Substantia nigra (tissue), 51 donors: ENCODE measurements at places on chromosomes 6 and 20.

- DNase-seq = no peak
Measured at GRCh38 chr6:169452117-169452868, 198.6 kb upstream of the THBS2 start.

DNA sequence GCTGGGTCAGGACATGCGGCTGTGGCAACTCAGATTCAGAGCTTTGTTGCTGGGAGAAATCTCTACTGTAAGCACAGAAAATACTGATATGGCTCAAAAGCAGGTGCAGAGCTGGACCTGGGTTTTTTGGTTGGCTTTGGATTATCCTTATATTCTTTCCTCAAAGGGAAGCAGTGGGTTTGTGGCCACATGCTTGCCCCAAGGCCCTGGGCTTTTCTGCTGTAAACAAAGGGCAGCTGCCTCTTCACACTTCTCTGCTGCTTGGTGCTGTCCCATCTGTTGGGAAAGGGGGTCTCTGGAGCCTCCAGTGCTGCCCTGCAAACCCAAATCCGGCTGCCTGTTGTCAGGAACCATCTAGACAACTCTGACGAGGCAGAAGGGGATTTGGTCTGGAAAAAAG, 52.4 kb downstream of the ANKRD6 start:
- no peak for DNase-seq

GRCh38 chr20:61882716-61883615, 182.7 kb downstream of the TAF4 start:
- no peak for DNase-seq

DNA sequence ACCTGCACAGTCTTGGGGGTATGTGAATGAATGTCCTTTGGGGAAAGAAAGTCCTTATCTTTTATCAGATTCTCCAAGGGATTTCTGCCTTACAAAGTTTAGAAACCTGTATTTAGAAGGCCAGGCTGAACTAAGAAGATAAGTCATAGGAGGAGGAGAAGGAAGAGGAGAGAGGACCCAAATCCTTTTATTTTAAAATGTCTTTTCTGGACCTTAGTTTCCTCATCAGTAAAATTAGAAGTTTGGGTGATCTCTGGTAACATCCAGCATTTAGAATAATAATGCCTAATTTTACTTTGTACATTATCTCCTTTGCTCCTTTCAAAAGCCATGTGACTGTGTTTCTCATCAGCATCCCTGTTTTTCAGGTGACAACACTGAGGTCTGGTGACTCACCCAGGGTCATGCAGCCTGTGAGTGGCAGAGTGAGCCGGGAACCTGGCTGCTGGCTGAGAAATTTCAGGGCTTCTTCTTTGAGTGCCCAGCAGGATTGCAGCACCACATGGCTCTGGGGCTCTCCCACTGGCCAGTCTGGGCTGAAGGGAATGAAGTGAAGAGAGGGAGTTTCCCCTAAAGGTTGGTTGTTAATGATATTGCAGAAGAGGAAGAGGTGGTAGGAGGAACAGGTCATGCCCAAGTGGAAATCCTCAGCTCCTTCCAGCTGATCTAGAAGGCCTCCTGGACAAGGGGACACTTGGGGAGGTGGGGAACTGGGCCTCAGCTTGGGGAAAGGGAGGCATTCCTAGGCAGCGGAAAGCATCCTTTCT, 34.0 kb downstream of the VEGFA start:
- no peak for DNase-seq

GRCh38 chr6:126540161-126540560, 200.2 kb downstream of the CENPW start:
- no peak for DNase-seq

- DNase-seq = no peak
Measured at GRCh38 chr6:116307001-116307400, 27.3 kb upstream of the TSPYL1 start.

DNA sequence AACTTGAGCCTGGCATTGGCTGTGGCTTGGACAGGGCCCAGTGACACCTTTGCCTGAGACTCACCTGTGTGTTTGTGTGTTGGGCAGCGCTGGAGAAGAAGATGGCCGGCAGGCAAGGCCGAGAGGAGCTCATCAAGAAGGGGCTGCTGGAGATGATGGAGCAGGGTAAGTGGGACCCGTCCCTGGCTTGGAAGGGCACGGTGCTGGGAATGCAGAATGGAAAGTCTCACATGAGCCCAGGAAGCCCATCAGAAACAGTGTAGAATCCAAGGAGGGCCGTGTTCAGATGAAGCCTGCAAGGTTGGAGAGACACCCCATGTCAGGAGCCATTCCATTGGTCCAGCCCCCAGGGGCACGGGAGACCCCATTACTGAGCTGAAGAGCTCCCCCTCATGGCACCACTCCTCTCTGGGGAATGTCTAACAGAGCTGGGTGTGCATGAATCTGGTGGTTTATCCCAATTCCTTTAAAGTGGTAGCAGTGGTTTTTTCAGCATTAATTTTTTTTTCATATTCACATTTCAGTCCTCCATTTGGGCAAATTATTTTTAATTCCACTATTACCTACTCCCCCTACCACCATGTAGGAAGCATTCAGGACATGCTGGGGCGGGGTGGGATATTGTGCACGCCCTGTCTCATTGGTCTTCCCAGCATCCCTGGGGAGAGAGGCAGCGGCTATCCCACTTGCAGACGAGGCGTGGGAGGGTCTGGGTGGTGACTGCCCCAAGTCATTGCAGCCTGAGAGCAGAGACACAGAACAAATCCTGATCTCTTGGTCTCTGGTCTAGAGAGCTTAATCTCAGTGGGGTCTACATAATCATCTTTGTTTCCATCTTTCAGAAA, 143.6 kb downstream of the PHACTR3 start:
- DNase-seq = no peak

DNA sequence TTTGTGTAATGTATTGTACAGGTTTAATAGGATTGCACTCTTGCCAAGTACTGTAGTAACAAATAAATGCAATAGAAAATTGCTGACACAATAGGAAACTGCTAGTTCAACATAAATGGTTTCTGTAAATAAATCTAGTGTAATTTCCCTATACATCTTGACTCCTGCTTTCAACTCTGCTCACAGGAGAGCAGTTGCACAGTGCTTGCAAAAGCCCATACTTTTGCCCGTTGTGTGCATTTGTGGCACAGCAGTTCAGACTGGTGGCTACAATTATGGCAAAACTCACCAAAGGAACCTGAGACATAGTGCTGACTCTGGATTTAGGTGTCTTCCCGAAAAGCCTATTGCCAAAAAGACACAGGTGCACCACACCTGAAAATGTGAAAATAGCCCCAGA, 953.3 kb upstream of the SLC35B3 start:
- no peak for DNase-seq

GRCh38 chr6:45272626-45273025, 55.5 kb upstream of the RUNX2 start:
- DNase-seq = no peak

DNA sequence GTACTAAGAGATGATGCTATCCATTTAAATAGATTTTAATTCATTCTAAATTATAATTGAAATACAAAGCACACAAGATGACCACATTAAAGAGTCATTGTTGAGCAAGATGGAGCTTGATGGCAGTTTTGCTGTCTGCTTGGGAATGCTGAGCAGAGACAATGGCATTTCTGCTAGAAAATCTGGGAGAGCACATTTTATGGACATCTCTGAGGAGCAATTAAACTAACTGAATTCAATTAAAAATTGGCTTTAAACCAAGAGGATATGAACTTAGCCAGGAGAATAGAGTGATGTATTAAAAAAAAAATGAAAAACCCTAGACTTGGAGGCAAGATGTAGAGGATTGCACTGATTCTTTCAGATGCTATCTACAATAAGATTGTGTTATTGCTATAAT, 19.1 kb upstream of the ADGRB3 start:
- DNase-seq = no peak

DNA sequence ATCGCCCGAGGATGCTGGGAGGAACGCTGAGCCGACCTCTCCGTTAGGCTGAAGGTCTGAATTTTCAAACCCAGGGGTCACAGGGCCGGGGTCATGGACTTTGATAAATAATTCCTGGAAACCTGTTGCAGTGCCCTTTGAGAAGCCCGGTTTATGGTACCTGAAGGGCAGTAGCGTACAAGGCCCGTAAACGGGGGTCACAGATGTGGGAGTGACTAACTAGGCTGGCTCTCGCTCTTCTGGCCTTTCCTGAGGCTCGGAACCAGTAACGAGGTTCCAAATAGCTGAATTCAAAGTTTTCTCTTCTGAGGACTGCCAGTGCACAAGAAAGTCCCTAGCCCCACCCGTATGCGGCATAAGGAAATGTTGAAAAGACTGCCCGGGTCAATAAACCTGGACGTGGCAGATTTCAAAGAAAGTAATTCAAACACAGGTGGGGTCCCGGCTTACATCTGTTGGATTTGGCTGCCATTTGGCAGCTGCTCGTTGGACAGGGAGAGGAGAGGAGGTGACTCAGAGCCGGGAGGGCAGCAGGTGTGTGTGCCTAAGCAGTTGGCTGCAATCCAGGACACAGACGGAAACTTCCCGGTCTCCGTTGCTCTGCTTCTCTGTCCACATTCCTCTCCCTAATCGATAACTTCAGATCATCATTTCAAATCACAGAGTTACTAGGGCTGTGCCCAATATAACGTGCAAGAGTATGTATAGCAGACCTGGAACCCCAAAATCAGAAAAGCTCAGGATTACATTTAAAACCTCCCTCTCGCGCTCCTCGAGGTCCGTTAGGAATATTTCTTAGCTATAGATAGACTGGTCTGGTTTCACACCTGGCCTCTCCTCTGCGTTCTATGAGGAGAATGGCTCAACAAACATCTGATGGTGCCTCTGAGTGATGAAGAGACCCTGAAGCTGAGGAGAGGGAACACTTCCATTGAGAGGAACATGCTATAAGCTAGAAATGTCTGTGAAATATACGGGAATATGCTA, 765 bp upstream of the GMDS start:
- no peak for DNase-seq

DNA sequence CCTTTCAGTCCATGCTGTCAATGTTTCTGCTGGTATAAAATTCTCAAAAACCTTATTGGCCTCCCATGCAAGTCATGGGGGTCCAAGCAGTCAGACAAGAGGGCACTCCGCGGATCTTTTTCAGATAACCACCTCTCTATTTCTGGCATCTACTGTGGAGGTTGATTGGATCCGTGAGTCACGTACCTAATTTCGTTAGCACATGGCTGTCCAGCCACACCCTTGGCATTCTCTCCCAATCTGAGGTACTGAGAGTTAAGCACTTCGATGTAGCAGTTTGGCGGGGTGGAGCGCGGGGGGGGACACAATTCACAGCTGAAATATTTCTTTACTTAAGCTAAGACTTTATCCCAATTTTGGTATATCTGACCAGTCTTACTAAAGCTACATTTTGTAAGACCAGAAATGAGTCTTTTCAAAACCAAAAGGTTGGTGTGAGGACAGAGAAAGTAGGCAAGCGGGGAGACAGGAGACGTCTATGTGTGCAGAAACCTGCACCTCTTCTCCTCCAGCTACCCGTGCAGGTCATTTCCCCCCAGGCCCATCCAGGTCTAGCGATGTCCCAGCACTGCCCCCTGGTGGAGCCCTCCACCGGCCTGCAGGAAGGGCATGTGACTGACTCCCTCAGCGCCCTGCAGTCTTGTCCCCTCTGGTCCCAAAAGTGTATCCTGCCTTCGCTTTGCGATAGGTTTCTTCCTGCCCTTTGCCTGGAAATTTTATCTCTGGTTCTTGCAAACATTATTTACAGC, 113.1 kb downstream of the ADAT2 start:
- no peak for DNase-seq

DNA sequence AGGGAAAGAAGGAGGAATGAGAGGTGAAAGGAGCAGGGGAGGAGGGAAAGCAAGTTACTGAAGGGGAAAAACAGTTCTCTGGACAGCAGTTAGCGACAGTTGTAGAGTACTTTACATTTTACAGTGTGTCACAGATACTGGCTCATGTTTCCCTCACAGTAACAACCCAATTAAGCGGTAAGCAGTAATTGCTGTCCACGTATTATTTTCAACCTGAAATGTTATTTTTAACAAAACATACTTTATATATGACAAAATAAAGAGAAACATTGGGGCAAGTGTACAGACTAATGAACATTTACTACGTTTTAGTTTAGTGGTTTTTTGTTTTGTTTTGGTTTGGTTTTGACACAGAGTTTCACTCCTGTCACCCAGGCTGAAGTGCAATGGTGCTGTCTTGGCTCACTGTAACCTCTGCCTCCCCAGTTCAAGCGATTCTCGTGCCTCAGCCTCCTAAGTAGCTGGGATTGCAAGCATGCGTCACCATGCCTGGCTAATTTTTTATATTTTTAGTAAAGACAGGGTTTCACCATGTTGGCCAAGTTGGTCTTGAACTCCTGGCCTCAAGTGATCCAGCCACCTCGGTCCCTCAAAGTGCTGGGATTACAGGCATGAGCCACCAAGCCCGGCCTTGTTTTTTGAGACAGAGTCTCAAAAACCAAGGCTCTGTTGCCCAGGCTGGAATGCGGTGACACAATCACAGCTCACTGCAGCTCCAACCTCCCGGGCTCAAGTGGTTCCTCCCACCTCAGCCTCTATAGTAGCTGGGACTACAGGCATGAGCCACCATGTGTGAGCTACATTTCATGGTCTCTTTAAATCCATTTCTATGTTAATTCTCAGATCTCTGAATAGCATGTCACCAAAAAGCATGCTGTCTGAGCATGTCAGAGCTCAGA, 22.6 kb upstream of the BTN3A2 start:
- DNase-seq = no peak

GRCh38 chr6:56073315-56073714, 174.1 kb downstream of the COL21A1 start:
- DNase-seq = no peak

GRCh38 chr6:148708707-148709106, 38.1 kb upstream of the UST start:
- DNase-seq = no peak

GRCh38 chr6:53741034-53741823, 53.6 kb upstream of the LRRC1 start:
- no peak for DNase-seq

GRCh38 chr20:61125546-61126180, 126.4 kb upstream of the CDH4 start:
- no peak for DNase-seq

GRCh38 chr20:2713285-2713684, 20.7 kb downstream of the EBF4 start:
- DNase-seq = no peak

DNA sequence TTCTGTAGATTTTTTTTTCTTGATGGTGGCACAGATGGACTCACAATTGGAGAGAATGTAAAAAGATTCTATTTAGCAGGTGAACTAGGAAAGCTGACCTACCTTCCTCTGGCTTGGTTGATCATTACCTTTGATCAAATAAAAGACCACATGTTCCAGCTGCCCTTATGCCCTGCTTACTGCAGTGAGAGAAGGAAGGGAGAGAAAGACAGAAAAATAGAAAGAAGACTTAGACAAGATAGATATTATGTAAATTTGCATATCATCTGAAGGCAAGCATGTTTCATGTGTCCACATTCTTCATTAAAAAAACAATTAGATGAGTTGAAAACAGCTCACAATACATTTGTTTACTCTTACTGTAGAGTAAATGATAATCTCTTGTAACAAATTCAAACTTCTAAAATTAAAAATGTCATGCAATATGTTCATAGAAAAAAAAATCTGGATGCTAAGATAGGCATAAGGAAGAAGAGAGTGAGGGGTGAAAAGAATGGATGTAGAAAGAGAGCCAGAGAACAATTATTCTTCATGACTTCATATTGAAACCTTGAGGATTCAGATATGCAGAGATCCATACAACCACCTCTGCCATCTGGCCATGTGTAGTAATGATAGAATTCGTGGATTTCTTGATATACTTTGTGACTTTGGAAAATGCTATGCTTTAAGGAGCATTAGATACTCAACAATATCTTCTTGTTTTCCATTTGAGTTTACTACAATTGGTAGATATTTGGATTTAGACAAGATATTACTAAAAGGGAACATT, 71.7 kb downstream of the RFX6 start:
- DNase-seq = no peak

- DNase-seq = peak; percentile 41
Measured at GRCh38 chr20:35742741-35743523, 872 bp upstream of the RBM39 start.
